ENCODE measurements at places on chromosomes 11 and 22.

GRCh38 chr11:92297567-92298553 lies 73.2 kb downstream of the FAT3 start:
- no peak for DNase-seq

GRCh38 chr11:126601136-126601535 lies 245.7 kb downstream of the ST3GAL4 start:
- no peak for DNase-seq

DNA sequence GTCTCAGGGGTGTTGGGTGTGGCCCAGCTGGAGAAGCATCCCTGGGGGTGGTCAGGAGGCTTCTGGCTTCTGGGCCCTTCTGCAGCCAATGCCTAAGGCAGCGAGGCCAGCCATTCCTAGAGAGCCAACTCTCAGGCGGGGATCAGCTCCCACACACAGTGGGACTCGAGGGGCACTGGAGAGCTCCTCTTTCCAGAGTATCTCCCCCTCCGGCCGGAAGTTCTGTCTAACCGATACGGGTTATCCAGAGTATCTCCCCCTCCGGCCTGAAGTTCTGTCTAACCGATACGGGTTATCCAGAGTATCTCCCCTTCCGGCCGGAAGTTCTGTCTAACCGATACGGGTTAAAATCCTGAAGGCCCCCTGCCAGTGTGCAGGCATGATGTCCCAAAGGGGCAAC lies 71.2 kb upstream of the B3GAT1 start:
- DNase-seq = no peak

GRCh38 chr22:42116848-42117424 lies 13.7 kb downstream of the CYP2D6 start:
- no peak for DNase-seq

GRCh38 chr11:15858881-15859280 lies 497.5 kb downstream of the SOX6 start:
- DNase-seq = no peak

GRCh38 chr11:46999217-46999616 lies 62.7 kb downstream of the CSTPP1 start:
- no peak for DNase-seq

DNA sequence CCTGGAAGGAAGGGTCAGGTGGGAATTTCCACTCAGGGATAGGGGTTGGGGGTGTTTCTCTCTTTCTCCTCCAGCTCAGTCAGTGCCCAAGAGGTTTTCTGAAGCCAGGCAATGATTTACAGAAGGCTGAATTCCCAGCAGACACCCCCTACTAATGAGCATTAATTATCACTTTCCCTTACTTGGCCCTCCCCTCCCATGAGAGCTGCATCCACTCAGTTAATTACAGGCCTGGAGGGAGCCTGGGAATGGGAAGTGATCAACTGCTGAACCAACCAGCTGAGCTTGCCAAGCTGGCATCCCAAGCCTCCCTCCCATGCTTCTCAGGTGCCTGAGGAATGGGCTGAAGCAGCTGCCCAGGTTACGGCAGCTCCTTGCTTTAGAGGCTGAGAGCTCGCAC lies 992 bp downstream of the LGALS12 start:
- DNase-seq = no peak

- no peak for DNase-seq
These were observed 16.9 kb upstream of the TMPRSS6 start for GRCh38 chr22:37126383-37126782.

DNA sequence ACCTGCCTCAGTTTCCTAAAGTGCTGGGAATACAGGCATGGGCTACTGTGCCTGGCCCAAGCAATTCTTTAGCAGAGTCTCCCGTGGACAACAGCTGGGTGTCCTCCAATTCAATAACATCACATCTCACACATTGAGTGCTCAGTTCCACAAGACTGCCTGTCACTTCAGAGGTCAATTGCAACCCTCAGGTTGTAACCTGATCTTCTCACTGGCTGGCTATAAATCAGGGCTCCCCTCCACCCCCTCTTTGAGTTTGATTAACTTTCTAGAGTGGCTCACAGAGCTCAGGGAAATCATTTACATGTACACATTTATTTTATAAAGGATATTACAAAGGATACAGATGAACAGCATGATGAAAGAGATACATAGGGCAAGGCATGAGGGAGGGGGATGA lies 68.1 kb downstream of the MCHR1 start:
- no peak for DNase-seq

GRCh38 chr11:74744277-74744676 lies 4.4 kb upstream of the RNF169 start:
- DNase-seq = no peak

DNA sequence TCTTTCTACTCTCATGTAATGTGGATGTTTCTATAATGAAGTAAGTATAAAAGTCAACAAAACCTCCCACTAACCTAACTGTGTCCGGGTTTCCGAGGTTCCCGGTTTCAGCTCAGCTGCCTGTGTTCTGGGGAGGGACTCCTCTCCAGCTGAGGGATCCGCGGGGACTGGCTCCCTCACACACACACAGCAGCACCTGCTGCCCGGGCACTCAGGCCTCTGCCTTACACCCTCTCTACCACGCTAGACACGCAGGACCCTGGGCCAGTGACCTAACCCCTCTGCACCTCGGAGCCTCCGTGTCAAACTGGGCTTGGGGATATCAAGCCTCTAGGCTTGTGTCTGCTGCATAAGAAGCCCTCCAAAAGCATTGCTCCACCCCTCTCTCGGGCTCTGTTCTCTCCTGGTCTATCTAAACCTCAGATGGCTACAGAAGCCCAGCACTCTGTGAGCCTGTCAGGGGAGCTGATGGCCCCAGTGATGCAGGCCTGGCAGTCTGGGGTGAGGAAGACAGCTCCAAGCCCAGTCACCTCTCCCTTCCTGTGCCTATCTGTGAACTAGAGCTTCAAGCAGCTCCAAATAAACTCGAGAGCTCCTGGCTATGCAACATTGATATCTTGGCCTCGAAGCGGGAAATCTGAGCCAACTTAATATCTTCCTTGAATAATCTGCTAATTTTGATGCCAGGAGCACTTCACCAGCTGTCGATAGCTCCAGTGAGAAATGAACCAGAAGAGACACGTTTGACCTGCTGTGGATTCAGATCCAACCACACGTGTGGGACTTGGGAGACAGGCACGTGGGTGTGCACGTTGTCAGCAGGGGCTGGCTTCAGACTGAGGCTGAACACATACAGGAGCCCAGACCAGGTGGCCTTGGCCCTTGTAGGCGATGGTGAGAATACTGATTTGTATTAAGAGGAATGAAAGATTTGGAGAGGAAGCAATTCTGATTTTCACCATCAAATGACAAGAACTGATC lies 232.7 kb upstream of the B3GAT1 start:
- peak; percentile 29 for DNase-seq

DNA sequence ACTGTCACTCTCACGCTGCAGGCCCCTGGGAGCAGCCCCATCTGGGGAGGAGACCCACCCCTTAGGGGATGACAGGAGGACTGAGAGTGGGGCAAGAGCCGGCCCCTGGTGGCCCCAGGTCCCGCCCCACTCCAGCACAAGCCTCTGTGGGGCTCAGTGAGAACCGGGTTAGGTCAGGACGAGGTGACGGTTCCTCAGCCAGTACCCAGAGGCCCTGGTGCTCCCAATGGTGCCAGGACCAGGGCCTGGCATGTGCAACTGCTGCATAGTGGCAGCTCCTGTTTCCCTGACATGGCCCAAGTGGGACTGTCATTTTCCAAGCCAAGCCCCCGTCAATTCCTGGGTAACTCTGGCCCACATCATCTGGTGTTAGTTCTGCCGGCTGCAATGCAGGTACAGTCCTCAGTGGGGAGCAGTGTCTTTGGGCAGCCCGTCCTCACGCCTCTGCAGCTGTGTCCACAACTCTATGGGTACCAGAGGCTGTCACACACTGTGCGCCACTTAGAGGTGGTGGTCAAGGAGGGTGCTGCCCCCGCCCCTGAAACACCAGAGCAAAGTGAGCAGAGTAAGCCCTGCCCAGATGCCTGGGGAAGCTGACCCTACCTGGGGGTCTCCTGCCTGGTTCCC lies 15.9 kb downstream of the CHID1 start:
- no peak for DNase-seq

DNA sequence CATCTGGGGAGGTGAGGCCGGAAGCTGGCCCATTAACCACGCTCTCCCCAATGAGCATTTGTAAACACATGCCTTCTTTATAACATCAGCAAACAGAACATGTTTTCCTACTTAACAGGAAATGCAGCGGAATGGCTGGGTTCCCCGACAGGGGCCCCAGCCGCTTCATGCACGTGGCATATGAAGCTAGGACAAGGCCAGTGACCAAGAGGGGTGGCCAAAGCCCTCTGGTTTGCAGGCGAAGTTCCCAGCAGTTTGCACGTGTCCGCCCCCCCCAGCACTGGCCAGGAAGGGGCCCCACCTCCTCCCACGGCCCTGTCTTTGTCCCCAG lies 38.7 kb upstream of the LINC01488 start:
- DNase-seq = no peak

GRCh38 chr11:118953265-118953664 lies 2.8 kb upstream of the UPK2 start:
- DNase-seq = no peak

- DNase-seq = no peak
These were observed 8.9 kb upstream of the NLRP6 start for GRCh38 chr11:269146-269890.

DNA sequence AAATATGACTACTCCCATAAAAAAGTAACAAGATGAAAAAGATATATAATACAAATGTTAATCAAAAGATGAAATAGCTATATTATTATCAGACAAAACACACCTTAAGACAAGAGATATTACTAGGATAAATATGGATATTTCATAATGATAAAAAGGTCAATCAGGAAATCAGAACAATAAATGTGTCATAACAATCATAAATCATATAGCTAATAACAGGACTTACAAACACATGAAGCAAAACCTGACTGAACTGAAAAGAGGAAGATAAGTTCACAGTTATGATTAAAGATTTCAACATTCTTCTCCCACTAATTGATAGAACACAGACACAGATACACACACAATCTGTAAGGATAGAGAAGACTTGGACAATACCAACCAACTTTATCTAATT lies 47.2 kb downstream of the EIF3M start:
- DNase-seq = no peak

DNA sequence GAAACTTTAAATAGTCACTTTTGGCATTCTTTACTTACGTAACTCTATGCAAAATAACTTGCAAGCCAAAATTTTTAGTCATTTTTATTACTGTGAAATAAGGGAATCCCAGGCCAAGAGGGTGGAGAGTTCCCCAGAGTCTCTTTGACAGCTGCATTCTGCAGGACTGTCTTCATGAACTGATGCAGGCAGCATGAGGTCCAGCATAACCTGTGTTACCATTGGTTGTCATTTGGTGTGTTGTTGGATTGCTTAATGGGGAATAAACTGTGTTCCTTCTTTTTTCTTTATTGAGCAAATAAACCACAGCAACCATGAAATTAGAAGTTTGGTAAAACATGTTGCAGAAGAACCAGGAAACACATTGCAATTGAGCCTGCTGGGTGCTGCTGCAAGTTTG lies 24.6 kb downstream of the MMP27 start:
- DNase-seq = no peak

- no peak for DNase-seq
These were observed 70.6 kb downstream of the ST3GAL4 start for GRCh38 chr11:126426106-126426505.

GRCh38 chr11:65809496-65809895 lies 22.6 kb downstream of the OVOL1 start:
- no peak for DNase-seq

GRCh38 chr11:72405009-72405408 lies 29.3 kb downstream of the CLPB start:
- DNase-seq = peak; percentile 40

DNA sequence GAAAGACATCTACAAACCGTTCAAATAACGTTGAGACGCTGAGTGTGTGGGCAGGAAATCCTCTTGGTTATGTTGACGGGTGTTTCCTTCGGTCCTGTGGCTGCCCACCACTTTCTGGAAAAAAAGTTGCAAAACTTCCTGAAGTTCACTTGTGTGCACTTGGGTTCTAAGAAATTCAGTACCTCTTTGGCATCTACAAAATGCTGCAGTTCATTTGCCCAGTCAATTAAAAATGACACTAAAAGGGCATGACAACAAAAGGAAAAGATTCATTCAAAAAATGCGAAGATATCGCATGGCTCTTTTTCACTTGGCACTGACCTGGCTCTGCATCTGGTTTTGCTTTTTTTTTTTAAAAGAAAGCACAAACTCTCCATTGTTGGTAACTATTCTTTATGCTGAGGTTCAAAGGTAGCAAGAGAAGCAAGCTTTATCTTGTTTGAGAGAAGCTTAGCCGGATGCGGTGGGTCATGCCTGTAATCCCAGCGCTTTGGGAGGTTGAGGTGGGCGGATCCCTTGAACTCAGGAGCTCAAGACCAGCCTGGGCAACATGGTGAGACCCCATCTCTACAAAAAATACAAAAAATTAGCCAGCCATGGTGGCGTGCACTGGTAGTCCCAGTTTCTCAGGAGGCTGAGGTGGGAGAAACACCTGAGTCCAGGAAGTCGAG lies 10.6 kb upstream of the XBP1 start:
- DNase-seq = no peak

- no peak for DNase-seq
These were observed 219.9 kb downstream of the CASP12 start for GRCh38 chr11:104678408-104678807.

DNA sequence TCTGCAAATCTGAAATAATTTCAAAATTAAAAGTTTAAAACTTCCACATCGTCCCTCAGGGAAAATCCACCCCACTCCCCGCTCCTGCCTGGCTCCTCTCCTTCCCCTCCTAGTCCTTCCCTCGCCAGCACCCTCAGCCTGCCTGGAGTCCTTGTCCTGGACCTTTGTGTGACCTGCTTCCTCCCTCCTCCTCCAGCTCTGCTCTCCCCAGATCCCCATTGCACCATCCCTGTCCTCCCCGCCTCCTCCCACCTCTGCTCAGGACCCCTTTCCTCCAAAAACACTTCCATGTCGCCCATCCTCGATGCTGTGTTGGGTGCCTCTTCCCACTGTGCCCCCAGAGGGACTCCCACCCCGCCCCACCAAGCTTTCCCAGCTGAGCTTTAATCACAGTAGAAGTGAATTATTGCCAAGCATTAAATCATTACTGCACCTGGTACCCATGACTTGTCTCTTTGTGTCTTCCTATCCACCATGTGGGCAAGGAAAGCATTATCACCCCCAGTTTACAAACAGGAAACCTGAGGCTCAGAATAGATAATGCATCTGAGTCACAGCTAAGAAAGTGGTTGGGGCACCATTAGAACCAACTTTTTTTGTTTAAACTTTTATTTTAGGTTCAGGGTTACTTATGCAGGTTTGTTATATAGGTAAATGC lies 2.4 kb upstream of the ZP1 start:
- DNase-seq = no peak

GRCh38 chr11:130068986-130069658 lies 572 bp upstream of the APLP2 start:
- DNase-seq = peak; percentile 93
